Gastroesophageal sphincter (tissue), 4 donors: ENCODE measurements at places on chromosomes 6 and 20. TPM values are rescaled to one million over a fixed set of nuclear protein-coding genes. Genes with fewer than 3 reads are reported as not detected.
A peak's percentile ranks its signal among the peaks of the same experiment; 100 is the strongest.

Gene OSER1
- 64.1 TPM for total RNA-seq

Gene NKAIN4
- total RNA-seq: not detected

Gene FAM209B
- total RNA-seq: not detected

Gene OR2B6
- not detected for total RNA-seq

Gene PAK5
- total RNA-seq: 0.54 TPM

Gene SLPI
- 26.1 TPM for total RNA-seq

Gene GRM4
- not detected for total RNA-seq

Gene UBD
- total RNA-seq: 0.47 TPM

Gene RPP40
- total RNA-seq: 6.2 TPM

Gene TUBB1
- total RNA-seq: not detected

Gene SLC52A3
- 0.67 TPM for total RNA-seq

Gene GSTA2
- not detected for total RNA-seq

Gene GNRH2
- total RNA-seq: not detected

Gene XKR7
- not detected for total RNA-seq

GRCh38 chr20:47720636-47721427 lies 64.4 kb downstream of the SULF2 start:
- ATAC-seq: peak; percentile 43

- ATAC-seq: no peak
These were observed 7.9 kb downstream of the UBR2 start for GRCh38 chr6:42571611-42572342.

GRCh38 chr6:141199074-141199473 lies 933.7 kb upstream of the GJE1 start:
- ATAC-seq: no peak

- no peak for ATAC-seq
These were observed 47.1 kb upstream of the CD83 start for GRCh38 chr6:14070457-14070856.

DNA sequence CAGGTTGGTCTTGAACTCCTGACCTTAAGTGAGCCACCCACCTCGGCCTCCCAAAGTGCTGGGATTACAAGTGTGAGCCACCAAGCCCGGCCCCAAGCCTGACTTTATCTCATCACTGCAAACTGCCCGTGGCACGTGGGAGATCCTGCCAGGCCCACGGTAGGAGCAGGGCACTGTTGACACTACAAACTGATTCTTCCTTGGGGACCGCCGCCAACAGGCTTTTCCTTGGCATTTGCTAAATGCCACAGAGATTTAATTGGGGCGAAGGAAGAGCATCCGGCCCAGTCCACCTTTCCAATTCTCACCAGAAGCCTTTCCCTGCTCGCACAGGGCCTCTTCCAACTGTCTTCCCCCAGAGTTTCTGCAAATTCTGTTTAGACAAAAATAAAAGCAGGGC lies 11.0 kb downstream of the ATP9A start:
- ATAC-seq: no peak

GRCh38 chr6:125340991-125341390 lies 39.2 kb upstream of the HDDC2 start:
- no peak for ATAC-seq

GRCh38 chr6:11113038-11113437 lies 1.5 kb upstream of the ERVFRD-1 start:
- ATAC-seq: no peak

- ATAC-seq: no peak
These were observed 8.1 kb downstream of the GLP1R start for GRCh38 chr6:39056681-39057080.

GRCh38 chr6:159077123-159077522 lies 32.3 kb upstream of the TAGAP start:
- ATAC-seq: no peak

DNA sequence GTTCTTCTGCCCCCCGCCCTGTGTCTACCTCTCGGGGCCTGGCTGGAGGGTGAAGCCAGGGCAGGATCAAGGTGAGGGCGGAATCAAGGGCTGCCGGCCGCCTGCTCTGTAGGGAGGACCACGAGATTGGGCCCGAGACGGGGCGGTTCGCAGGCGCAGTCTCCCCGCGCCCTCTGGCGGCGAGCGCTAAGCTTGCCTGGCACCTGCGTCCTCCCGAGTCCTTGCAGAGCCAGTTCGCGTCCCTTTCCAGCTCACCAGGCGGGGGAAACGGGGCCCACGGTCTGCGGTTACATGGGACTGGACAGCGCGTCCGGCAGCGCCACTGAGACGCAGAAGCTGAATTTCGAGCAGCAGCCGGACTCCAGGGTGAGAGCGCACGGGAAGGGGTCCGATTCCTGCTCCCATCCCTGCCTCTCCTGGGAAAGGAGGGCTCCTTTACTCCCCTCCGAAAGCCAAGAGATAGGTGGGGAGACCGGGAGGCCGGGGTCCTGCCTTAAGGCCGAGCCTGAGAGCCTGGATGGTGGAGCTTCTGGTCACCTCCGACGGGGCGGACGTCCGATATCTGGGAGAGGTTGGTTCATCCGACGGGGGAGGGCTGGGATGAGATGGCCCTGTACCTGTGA lies 3.6 kb upstream of the MATN4 start:
- peak; percentile 60 for ATAC-seq

DNA sequence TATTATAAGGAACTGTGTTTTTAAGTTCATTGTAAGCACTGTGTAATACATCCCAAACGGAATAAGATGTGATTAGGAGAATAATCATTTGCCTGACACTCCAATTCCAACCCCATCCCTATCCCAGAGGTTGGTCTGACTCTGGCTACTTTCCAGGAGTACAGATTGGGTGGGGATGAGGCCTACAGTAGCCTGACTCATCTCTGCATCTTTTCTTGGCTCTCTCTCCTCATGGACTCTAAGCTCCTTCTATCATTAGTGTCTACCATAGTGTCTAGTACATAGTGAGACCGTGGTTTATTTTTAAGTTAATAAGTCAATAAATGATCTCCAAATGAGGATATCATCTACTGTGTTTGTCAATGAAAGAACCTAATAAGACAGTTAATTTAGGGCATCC lies 92.2 kb upstream of the CNKSR3 start:
- ATAC-seq: no peak

DNA sequence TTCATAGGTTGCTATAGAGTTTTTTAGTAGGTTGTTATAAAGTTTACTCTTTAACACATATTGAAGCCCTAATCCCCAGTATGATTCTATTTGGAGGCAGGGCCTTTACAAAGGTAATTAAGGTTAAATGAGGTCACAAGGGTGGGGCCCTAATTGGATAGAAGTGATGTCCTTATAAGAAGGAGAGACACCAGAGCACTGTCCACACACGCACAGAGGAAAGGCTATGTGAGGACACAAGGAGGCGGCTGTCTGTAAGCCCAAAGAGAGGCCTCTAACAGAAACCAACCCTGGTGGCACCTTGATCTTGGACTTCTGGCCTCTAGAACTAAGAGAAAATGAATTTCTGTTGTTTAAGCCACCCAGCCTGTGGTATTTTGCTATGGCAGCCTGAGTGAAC lies 98.5 kb downstream of the GJA10 start:
- ATAC-seq: no peak

DNA sequence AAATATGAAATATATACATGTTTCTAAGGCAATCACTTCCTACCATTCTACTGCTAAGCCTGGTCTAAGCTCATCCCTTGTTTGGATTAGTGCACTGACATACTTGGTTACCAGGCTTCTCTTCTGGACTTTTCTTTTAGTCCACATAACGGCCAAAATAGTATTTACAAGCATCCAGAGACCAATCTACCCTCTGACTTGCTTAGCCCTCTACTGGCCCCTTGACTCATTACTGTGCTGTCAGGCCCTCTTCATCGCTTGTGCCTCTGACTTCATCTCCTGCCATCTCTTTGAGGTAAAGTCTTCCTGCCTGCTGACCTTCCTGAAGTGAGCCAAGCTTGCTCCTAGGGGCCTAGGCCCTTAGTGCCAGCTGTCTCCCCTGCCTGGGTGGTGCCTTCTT lies 35.1 kb downstream of the TULP4 start:
- no peak for ATAC-seq

GRCh38 chr6:155075930-155076695 lies 81.0 kb downstream of the TIAM2 start:
- no peak for ATAC-seq

DNA sequence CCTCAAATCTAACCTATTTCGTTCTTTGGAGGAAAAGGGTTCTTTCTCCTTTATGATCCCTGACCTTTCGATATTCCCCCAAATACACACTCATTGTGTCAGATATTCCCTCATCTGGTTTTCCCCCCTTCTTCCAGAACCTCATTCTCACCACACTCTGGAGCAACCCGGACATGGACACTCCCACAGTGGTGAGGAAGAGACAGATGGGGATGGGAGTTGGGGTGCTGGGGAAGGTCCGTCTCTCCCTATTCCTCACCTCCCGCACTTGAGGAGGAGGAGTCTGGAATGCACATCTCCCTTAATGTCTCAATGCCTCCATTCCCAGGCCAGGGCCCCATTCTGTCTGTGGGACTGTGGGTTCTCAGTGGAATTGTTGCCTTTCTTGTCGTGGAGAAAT lies 1.3 kb downstream of the SLC39A7 start:
- ATAC-seq: no peak

DNA sequence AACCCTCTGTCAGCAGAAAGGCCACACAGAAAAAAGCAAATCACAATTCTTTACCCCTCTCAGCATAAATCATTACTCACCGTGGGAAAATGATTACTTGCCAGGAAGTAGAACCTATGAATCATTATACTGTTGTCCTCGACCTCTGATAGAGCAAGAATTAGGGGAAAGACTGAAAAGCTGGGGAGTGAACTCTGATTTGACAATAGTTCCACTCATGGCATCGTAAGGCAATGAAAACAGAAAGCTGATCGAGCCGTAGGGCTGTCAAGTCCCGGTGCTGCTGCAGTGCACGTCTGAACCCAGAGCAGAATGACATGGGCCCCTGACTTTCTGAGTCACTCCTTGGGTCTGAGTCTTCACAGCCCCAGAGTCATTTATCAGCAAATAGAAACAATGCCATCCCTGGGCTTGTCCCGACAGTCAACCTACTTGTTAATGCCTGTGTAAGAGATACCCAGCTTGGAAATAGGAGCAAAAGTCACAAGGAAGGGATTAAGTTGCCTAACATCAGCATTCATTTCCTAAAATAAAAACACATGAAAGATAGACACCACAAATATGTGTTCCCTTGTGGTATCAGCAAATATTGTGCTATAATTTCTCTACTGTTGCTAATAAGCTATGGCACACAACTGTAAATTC lies 224.8 kb upstream of the MARCKS start:
- peak; percentile 25 for ATAC-seq

GRCh38 chr20:59608871-59609270 lies 4.5 kb downstream of the PHACTR3 start:
- no peak for ATAC-seq

DNA sequence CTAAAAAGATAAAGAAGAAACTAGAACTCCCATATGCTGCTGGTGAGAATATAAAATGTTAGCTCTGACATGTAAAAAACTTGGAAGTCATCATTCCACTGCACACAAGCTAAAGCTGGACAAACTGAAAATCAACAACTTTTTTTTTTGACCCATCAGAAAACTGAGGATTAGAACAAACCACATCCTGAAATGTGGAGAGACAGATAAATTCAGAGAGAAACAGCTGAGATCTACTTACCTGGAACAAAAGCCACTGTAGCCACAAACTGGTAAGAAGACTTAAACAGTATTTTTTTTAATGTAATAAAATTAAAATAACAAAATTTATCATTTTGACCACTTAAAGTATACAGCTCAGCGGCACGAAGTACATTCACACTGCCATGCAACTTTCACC lies 408.5 kb upstream of the RGS17 start:
- no peak for ATAC-seq

DNA sequence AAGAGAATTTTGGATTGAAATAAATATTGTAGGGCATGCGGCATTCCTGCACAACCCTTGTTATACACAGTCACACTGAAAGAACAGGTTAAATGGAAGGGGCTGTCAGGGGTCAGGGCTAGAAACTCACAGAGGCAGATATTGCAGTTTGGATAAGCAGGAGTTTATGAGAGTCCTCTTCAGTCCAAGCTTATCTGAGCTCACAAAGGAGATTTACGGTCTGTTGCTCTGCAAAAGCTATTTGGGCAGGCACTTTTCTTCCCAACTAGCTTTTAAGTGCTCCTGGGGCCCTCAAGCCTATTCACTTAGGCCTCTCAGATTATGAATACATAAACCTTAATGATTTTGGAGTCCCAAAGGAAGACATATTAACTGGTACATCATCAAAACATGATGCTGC lies 156.2 kb downstream of the SOX4 start:
- no peak for ATAC-seq

DNA sequence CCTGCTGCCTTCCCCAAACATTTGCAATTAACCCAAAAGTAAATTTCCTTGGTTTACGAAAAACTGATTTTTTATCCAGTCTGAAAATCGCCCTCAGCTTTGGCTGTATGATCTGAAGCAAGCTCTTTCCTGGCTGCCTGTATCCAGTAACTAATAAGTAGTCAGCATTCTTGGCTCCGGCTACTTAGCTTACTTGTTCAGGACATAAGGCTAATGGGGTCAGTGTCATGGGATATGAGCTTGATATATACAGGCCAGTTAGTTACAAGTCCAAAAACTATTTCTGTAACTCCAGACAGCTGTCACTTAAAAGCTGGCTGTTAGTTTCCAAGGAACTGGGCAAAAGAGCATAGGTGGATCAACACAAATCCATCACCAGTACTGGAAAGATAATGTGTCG lies 56.2 kb downstream of the KHDC1L start:
- no peak for ATAC-seq

- no peak for ATAC-seq
These were observed 58.4 kb downstream of the ADNP start for GRCh38 chr20:50872560-50873425.

GRCh38 chr6:54695815-54696214 lies 150.8 kb upstream of the FAM83B start:
- ATAC-seq: no peak
